ENCODE measurements at places on chromosomes 7 and 10.
A peak's percentile ranks its signal among the peaks of the same experiment; 100 is the strongest.

- DNase-seq = no peak
Measured at GRCh38 chr7:135362871-135363270, 129.2 kb downstream of the STRA8 start.

GRCh38 chr7:46554688-46555422 is 633.8 kb upstream of the IGFBP3 start:
- DNase-seq = peak; percentile 57

DNA sequence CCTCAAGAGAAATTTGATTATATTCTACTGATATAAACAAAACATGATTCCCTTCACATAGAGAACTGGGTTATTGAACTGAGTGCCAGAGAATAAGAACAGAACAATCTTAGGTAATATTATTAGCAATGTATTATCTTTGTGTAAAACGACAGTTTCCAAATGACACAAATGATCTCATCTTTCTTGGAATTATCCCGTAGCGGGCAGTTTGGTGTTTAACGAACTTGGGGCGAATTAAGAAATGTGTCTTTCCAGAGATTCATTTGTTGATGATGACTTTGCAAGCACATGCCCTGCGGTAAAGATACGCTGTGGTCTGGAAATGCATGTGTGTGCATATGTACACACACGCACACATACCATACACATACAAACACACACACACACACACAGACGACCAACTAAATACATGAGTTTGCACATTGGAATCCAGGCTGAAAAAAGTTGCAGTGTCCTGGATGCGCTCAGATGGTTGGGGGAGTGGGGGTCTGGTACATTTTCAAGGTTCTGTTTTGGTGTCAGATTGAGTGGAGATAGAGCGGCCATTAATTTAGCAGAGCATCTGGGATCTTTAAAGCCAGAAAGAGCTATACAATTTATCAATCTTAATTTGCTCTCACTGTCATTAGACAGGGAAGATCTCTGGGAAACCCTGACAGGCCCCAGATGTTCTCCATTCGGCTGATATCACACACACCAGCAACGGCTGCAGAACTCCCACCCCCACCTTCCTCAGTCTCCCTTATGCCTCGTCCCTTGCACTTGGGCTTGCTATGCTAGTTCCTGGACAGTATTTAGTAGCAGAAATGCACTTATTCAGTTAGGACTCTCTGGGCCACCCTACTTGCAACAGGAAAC is 112.4 kb upstream of the FAM171A1 start:
- DNase-seq = peak; percentile 77

GRCh38 chr7:46537191-46537905 is 616.3 kb upstream of the IGFBP3 start:
- DNase-seq = peak; percentile 76

- no peak for DNase-seq
Measured at GRCh38 chr7:91503934-91504555, 239.8 kb downstream of the FZD1 start.

- DNase-seq = no peak
Measured at GRCh38 chr7:131919920-131920709, 363.7 kb upstream of the PODXL start.

- DNase-seq = peak; percentile 57
Measured at GRCh38 chr7:78130446-78131215, 332.1 kb downstream of the PHTF2 start.

DNA sequence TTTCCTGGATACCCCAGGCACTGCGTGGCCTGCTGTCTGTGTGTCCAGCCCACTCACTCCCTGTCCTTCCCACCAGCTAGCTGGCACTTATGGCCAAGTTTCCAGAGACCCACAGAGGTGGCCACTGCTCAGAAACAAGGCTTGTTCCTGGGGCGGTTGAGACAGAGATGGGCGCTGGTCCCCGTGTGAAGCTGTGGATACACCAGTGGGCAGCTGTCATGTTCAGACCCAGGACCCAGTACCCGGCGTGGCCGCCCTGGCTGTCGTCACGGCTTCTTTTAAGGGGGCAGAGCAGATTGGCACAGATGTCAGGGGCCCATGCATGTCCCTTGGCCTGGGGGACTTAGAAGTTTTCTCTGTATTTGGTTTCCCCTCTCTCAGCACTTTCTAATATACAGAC is 36.3 kb downstream of the FOXL3 start:
- no peak for DNase-seq

- DNase-seq = no peak
Measured at GRCh38 chr7:5439572-5440496, 16.2 kb upstream of the TNRC18 start.

DNA sequence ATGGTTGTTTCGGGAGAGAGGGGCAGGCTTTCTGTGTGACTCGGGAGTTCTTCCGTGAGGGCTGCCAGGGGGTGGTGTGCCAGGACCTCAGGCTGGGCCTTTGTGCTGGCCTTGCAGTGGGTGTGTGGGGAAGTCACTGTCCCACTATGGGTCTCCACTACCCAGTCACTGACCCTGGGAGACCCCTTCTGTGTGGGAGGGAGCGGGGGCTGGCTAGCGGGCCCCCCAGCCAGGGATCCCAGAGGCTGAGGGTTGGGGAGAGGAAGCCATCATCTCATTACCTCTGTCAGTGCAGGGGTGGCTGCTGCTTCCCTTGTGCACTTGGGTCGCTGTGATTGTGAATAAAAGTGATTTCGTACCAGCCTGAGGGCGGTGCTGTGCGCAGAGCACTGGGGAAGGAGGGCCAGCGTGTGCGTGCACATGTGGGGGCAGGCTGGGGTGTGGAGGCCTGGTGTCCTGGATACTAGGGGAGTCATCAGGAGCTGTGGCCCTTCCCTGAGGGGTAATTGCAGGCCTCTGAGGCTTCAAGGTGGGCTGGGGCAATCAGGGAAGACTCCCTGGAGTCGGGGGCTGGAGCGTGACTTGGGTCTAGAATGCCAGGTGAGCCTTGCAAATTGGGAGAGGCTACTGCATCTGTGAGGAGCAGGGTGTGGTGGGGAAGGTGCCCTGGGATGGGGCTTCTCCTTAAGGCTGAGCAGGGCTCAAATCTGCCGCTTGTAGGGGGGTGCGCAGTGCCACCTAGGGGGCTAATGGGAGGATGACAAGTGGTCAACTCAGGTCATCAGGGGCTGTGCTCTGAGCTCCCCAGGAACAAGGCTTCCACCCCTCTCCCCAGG is 98.9 kb downstream of the NEURL1 start:
- peak; percentile 38 for DNase-seq

- DNase-seq = no peak
Measured at GRCh38 chr7:107686816-107687387, 26.3 kb downstream of the SLC26A4 start.

DNA sequence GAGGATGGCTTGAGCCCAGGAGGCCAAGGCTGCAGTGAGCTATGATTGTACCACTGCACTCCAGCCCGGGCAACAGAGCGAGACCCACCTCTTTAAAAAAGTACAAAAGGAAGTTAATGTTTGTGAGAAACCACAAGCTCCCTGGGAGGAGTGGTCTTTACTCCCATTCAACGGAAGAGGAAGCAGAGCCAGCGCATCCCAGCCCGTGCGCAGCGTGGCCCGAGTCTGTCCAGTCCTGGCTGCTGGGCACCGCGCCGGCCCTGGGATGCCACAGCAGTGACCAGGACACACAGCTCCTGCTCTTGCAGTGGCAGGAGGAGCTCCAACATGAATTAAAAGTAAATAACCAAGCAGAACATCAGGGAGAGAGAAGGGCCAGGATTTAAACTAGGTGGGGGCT is 68.4 kb downstream of the ELFN1 start:
- DNase-seq = no peak

GRCh38 chr10:80075781-80076180 is 2.7 kb upstream of the TMEM254 start:
- DNase-seq = peak; percentile 13

DNA sequence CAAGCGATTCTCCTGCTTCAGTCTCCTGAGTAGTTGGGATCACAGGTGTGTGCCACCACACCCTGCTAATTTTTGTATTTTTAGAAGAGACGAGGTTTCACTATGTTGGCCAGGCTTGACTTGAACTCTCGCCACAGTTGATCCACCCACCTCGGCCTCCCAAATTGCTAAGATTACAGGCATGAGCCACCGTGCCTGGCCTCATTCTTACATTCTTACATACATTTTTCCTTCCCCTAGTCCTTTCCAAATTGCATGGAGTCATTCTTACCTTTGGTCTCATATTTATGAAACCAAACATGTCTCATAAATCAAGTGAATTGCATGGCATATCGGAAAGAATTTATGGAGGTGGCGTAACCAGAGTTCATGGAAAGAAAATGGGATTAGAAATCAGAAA is 148.5 kb downstream of the ANLN start:
- no peak for DNase-seq

DNA sequence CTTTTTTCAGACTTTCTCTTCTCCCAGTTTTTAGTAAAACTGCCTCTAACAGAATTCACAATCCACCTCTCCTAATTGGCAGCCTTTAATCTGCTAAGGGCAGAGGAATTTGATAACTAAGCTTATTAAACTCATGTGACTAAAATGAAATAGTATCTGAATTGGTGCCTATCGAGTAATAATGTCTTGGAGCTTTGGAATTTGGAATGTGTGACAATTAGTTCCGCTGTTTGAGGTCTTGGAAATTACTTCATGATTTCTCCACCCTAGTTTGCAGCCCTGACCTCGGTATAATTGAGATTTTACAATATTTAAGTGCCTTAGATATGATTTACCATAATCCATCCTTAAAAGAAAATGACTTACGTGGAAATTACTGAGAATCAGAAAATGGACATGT is 190.4 kb upstream of the NEBL start:
- DNase-seq = no peak

GRCh38 chr7:107661081-107661864 is 645 bp downstream of the SLC26A4 start:
- DNase-seq = peak; percentile 30

GRCh38 chr7:125065001-125065400 is 135.4 kb upstream of the POT1 start:
- DNase-seq = no peak

GRCh38 chr10:17910125-17910789 is 41.5 kb upstream of the SLC39A12 start:
- DNase-seq = peak; percentile 64

Data from fibroblast of skin of scalp (primary cell).